ENCODE measurements at places on chromosomes 3 and 15. TPM values are rescaled to one million over a fixed set of nuclear protein-coding genes. Genes with fewer than 3 reads are reported as not detected.

PGBD4 gene
- 1.9 TPM for total RNA-seq

HSPBAP1 gene
- 15.9 TPM for total RNA-seq

TJP1 gene
- total RNA-seq: 465 TPM

CCR4 gene
- total RNA-seq: 0.27 TPM

GANC gene
- 57.6 TPM for total RNA-seq

ZCWPW2 gene
- total RNA-seq: 3.3 TPM

REC114 gene
- total RNA-seq: not detected

CORO2B gene
- 10.2 TPM for total RNA-seq

GOLGA6L10 gene
- total RNA-seq: 1.9 TPM

CHST13 gene
- 0.89 TPM for total RNA-seq

TLR9 gene
- total RNA-seq: 1.1 TPM

NEO1 gene
- 56.1 TPM for total RNA-seq

TMEM207 gene
- total RNA-seq: not detected

CCR1 gene
- 16.5 TPM for total RNA-seq

ATP10A gene
- total RNA-seq: 5.7 TPM

CHST2 gene
- 37.1 TPM for total RNA-seq

CLRN1 gene
- total RNA-seq: not detected

FGD5 gene
- total RNA-seq: 57.4 TPM

DNAH12 gene
- total RNA-seq: 0.80 TPM
